ENCODE measurements at places on chromosomes 12 and 14.

- no peak for DNase-seq
These were observed 21.1 kb downstream of the RASSF8 start for GRCh38 chr12:25979563-25979962.

DNA sequence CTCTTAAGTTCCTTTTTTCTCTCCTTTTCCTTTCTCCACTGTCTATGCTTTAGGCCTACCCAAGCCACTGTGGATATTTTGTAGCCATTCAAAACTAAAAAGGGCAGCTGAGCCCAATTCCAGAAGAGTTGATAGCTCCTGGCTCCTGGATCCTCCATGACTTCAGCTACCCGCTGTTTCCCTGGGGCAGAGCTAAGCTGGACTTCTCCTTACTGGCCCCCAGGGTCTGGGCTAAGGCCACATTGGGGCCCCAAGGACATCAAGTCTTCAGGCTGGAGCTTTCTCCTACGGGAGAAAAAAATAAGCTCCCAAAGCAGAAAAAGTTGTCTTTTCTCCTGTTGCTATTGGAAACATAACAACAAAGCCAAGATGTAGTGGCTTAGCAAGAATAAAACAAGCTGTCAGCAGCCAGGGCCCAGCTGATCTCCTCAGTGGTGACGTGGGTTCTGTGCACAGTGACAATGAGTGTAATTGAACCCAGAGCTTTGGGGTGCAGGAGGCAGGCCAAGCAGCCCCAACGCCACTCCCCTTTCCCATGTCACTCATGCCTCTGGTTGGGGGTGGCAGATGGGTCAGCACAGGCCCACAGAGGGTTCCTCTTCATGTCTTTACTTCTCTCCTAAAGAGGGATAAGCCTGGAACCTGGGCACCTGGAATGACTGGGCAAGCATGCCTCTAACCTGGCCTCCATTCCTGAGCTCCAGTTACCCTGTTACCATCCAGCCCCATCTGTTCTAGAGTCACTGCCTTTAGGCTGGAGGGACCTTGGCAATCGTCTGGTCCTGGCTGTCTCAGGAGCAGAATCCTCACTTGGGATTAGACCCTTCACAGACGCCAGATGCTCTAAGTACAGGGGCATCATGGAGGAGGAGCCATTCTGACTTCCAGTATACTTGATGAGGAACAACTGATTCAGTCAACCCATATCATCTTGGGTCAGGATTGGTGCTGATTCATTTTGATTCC lies 171.2 kb downstream of the ZFP36L1 start:
- DNase-seq = no peak

DNA sequence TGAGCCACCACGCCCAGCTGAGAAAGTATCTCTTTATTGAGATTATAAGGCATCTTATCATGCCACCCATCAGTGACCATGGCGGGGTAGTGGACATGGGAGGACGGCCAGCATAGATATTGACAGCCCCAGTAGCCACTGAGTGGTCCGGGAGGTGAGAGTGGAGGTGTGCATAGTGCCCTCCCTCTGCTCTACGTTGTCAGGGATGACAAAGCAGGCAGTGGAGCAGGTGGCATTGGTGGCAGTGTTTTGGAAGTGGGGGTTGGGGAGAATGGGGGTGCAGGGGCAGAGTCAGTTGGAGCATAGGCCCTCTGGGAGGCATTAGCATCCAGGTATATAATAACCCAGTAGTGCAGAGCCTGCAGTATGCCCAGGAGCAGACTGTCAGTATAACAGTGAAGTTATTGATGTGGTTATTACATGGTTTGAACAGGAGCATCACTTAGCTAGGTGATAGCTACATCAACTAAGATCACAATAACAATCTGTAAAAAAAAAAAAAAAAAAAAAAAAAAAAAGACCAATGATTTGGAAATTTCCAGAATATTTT lies 41.1 kb downstream of the GNG2 start:
- peak; percentile 37 for DNase-seq

DNA sequence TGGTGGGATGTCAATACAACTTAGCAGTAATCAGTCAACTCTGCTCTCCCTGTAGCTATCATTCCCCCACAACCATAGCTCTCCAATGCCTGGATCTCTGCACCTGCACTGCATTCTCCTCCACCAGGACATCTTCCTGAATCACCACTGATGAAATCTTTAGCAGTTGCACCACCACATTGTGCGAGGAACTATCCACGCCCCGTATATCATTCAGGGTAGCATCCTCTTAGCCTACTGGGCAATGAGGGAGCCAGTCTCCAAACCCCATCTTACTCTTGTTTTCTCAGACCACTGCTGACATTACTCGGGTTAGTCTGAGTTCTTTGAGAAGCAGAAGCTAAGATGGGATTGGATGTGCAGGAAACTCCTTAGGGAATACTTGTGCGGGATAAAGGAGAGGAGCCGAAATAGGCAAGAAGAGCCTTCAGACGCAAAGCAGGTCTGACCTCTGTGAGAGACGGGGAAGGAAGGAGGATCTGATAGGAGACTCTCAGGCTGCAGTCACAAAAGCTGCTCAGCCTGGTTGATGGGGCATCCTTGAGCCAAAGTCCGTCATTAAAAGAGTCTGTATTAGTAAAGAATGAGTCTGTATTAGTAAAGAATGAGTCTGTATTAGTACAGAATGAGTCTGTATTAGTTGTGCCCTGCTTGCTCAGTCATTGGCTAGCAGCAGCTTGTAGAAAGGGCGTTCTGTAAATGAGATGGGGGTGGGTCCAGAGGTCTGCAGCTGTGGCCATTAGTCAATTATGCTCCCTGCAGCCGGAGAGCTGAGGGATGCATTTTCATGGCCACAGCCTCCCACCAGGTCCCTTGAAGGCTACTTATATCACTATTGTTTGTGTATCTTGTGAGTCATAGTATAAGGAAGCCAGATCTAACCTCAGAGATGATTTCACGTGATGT lies 49.6 kb upstream of the RASSF3 start:
- DNase-seq = no peak

GRCh38 chr14:52015411-52016030 lies 26.2 kb downstream of the RTRAF start:
- DNase-seq = no peak

Data from naive thymus-derived CD8-positive, alpha-beta T cell (primary cell).